ENCODE measurements at places on chromosomes 13 and 19.

GRCh38 chr19:56917998-56918397, 77.5 kb upstream of the PEG3 start:
- DNase-seq, result no peak

DNA sequence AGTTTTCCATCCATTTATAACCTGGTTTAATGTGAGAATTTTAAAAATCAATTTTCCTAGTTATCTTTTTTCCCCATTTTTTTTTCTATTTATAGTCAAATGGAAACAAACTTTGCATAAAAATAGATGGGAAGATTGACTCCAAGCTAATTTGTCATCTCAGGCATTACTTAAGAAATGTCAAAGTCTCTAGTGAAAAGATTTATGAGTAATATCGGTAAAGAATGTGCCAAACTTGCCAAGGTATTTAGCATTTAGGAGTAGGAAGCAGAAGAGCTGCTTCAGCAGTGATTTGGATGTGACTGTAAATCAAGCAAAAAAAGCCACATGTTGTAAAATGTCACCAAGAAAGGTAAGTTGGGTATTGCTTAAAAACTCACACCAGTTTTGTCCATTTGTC, 108.6 kb downstream of the LACC1 start:
- DNase-seq, result no peak

DNA sequence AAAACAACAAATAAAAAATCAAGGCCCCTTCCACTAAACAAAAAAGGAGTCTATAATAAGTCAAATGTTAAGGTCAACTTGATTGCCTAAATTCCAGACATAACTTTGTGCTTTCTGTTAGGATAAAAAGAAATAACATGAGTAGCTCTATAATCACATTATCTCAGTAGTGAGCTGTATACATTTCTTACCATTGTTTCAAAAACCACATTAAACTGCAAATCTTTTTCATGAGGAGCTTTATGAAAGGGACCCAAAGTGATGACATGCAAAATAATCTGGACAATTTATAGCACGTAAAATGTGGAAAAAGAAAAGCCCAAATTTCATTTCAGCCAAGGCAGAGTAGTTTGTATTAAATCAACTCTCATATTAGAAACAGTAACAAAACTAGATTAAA, 269.2 kb downstream of the KLF12 start:
- DNase-seq, result no peak

DNA sequence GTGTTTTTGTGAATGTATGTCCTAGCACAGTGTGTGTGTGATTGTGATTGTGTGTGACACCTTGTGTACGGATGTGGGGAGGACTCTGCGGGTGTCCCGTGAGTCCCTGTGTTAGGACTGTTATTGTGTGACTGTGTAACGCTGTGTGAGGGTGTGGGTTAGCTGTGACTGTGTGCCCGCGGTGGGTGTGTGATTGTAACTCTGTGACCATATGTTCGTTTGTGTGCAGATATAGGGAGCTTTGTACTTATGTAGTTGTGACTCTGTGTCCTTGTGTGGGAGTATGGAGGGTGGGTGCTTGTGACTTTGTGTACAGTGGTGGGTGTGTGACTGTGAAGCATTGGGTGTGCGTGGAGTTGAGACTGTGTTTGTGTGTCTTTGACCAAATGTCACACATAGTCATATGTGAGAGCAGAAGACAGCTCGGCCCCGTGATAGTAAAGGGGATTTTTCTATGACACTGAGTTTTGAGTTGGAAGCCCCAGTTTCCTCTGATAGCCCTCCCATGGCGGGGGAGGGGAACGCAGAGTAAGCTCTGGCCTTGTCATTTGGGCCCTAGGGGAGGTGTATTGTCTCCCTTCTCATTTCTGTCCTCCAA, 949 bp upstream of the ZNF260 start:
- peak; percentile 27 for DNase-seq

DNA sequence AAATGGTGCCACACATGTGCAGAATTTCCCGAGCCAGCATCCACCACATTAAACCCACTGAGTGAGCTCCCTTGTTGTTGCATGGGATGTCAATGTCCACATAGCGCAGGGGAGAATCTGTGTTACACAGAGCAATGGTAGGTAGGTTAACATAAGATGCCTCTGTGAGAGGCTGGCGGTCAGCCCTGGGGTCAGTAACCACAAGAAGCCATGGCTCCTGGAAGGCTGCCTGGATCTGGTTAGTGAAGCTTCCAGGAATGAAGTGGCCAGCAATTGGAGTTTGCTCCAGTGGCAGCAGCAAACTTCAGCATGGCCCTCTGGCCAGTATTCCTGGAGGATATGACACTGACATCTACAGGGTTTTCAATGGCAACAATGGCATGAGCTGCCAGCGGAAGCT, 37.0 kb upstream of the PCDH9 start:
- DNase-seq, result no peak

GRCh38 chr19:55131421-55131820, 14.0 kb upstream of the PPP1R12C start:
- no peak for DNase-seq

GRCh38 chr19:34366738-34367623, 2.0 kb downstream of the GPI start:
- DNase-seq, result no peak

GRCh38 chr13:104297075-104297474, 1230.9 kb upstream of the SLC10A2 start:
- no peak for DNase-seq

GRCh38 chr19:35040826-35041547, 534 bp upstream of the HPN start:
- no peak for DNase-seq

- no peak for DNase-seq
Observed at GRCh38 chr19:55325172-55325571, at the start of gene TMEM150B. Gene TMEM150B, minus strand, starts transcription at chr19:55325341. Its CDS starts 4,305 bp downstream, at chr19:55321036.

DNA sequence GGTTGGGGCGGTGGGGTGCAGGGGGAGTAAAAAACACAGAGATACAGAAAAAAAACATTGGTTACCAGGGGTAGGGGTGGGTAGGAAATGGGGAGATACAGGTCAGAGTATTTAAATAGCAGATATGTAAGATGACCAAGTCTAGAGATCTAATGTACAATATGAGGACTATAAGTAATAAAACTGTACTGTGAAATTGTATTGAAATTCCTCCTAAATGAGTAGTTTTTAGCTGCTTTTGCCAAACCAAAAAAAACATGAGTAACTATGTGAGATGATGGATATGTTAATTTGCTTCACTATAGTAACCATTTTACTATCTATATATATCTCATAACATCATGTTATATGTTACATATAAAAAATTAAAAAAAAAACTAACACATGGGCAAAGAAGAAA, 29.6 kb downstream of the VWA8 start:
- no peak for DNase-seq

- peak; percentile 97 for DNase-seq
Observed at GRCh38 chr19:18281082-18282020, at the start of gene JUND. Gene JUND, minus strand, starts transcription at chr19:18281622. Its CDS starts 138 bp downstream, at chr19:18281484.

- no peak for DNase-seq
Observed at GRCh38 chr19:51441410-51442390, 16.6 kb downstream of the SIGLEC8 start.

GRCh38 chr13:97512732-97513131, 78.8 kb downstream of the RAP2A start:
- no peak for DNase-seq

DNA sequence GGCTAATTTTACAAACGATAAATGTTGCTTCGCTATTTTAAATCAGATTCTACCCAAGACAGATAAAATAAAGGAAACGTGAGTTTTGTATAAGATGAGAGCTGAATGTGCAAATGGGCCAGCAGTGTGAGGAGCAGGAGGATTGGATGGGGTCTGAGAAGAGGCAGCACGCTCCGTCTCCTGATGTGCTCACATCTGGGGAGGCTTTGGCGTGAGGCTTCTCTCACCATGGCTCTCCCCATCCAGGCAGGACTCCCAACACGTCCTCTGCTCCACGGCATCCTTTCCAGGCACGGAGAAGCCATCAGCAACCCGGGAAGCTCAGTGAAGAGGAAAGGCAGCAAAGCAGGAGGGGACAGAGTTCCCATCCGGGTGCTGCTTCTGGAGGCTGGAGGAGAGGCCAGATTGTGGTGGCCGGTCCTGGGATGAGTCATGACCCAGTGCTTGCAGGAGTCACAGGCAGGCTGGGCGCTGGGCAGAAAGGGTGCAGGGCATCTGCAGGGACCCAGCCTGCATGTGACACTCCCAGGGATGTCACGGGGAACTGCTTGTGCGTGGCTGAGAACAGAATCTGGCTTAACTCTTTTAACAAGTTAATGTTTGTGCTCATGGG, 47.5 kb downstream of the ZNF536 start:
- DNase-seq, result no peak

DNA sequence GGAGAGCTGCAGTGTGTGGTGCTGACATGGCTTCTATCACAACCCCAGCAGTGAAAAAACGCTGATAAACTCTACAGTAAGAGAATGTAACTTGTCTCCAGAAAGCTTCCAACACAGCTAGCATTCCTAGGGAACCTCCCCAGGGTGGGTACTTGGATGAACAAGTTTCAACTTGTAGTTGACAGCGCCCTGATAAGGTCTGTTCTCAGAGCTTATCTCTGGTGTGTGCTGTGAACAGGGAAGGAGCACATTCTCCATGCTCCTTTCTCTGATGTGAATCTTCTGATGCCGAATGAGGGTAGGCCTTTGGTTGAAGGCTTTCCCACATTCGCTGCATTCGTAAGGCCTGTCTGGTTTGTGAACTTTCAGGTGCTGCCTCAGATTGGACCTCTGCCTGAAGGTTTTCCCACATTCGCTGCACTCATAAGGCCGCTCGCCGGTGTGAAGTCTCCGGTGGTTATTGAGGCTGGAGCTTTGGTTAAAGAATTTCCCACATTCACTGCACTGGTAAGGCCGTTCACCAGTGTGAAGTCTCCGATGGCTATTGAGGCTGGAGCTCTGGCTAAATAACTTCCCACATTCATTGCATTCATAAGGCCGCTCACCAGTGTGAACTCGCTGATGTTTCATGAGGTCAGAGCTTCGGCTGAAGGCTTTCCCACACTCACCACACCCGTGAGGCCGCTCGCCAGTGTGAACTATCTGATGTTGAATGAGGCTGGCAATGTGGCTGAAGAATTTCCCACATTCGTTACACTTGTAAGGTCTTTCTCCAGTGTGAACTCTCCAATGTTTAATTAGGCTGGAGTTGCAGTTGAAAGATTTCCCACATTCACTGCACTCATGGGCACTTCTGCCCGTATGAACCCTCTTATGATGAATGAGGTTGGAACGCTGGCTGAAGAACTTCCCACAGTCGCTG, 5.9 kb downstream of the ZNF792 start:
- no peak for DNase-seq

GRCh38 chr13:42752731-42753130, 28.7 kb upstream of the FAM216B start:
- no peak for DNase-seq

DNA sequence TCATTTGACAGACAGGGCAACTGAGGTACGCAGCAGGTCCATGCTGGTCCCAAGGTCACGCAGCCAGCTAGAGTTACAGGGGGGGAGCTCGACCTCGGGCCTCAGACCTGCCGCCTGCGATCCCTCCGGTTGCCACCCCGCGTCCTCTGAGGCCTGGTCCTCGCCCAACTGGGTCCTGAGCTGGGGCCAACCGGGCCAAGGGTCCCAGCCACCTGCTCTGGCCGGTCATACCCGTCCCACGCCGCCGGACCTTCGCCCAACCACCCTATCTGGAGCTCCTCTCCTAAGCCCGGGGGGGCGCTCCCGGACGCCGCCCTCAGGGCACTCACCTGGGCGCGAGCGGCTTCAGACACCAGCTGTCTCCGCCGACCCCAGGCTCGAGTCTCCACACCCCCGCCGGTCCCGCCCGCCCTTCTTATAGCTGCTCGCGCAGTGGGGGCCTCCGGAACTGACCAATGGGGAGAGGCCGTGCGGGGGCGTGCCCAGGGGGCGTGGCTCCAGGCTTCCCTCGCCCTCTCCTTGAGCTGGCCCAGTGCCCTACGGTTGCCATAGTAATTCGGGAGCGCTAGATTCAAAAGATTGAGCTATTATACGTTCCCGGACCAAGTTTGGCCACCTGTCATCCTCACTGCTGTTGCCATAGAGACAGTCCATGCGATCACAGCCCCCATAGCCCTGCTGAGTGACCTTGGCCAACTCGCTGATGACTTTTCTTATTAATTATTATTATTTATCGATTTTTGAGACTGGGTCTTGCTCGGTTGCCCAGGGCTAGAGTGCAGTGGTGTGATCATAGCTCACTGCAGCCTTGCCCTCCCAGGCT, at the start of gene PLIN5:
PLIN5 (minus strand) TSS at position 389 of the 823 bp plus-strand sequence. CDS start 1,150 bp downstream, outside the sequence.
- no peak for DNase-seq

GRCh38 chr19:35223084-35223790, 5.3 kb downstream of the FAM187B start:
- no peak for DNase-seq

- DNase-seq, result no peak
Observed at GRCh38 chr19:20028611-20029010, 10.7 kb downstream of the ZNF682 start.

GRCh38 chr13:102970542-102970941, 95.7 kb downstream of the SLC10A2 start:
- DNase-seq, result no peak

DNA sequence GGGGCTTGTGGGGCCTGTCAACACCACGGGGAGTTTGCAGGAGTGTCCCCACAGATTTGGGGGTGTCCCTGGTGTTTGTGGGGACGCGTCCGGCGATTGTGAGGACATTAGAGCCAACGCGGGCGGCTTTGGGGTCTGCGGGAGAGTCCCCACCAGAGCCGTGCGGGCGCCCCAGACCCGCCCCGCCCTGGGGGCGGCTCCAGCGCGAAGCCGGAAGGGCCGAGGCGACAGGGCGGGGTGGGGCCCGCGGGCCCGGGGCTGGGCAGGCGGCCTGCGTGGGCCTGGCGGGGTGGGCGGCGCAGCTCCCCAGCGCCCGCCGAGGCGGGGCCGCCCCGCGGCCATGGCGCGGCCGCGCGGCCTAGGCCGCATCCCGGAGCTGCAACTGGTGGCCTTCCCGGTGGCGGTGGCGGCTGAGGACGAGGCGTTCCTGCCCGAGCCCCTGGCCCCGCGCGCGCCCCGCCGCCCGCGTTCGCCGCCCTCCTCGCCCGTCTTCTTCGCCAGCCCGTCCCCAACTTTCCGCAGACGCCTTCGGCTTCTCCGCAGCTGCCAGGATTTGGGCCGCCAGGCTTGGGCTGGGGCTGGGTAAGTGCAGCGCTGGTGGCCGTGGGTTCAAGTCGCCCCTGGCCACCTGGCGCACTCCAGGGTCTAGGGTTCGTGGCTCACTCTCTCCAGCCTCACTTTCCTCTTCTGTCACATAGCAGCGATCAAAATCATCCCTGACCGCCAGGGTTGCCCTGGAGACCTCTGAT, 10.3 kb downstream of the PDE4A start:
- DNase-seq, result peak; percentile 49

DNA sequence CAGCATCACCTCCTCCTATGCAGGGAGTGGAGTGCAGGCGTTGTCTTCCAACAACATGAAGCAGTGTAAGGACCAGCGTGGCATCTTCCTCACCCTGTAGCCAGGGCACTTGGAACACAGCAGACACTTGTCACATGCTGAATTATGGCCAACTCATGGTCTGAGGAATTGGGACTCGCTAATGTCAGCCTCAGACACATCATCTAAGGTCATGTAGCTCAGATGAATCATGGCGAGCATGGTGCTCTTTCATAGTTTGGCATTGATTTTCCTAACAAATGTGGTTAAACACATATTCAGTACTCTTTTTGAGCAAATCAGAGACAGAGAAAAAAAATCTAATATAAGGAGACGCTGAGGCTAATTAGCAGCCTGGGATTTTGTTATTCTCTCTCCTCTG, 99.6 kb upstream of the SGCG start:
- DNase-seq, result no peak

GRCh38 chr13:39455521-39456175, 147.3 kb downstream of the LHFPL6 start:
- no peak for DNase-seq
